Uterus (tissue), 4 donors: ENCODE measurements at places on chromosomes 12 and 14. TPM values are rescaled to one million over a fixed set of nuclear protein-coding genes. Genes with fewer than 3 reads are reported as not detected.

DNA sequence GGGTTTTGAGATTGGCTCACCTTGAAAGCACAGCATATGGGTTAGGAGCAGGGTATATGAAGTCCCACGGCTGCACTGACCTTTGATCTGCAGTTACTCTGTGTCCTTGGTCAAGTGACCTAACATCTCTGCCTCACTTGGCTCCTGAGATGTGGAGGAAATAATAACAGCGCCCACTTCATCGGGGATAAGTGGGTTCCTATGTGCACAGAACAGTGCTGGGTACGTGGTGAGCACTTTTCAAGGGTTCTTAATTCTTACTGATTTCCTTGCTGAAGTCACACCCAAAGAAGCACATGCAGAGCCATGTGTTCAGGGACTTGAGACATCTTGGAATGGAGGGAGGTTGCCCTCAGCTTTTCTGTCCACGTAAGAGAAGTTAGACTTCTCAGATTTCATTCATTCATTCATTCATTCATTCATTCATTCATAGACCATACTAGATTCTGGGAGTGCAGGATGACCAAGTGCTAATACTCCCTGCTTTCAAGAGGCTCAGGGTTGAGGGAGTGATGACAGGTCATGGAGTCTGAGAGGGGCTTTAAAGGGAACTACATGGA is 39.4 kb downstream of the ADGRD1 start:
- no peak overlapping the region for H3K4me3 ChIP-seq
- H3K36me3 ChIP-seq, result no peaks in the 10 kb centered on the region
- H3K27me3 ChIP-seq, result no peaks in the 10 kb centered on the region
- H3K27ac ChIP-seq, result no peak overlapping the region
- DNase-seq, result no peak
- H3K4me1 ChIP-seq, result no peaks in the 10 kb centered on the region

CELA1 gene
- total RNA-seq, result not detected

LRP1-AS gene
- total RNA-seq, result not detected

DNA sequence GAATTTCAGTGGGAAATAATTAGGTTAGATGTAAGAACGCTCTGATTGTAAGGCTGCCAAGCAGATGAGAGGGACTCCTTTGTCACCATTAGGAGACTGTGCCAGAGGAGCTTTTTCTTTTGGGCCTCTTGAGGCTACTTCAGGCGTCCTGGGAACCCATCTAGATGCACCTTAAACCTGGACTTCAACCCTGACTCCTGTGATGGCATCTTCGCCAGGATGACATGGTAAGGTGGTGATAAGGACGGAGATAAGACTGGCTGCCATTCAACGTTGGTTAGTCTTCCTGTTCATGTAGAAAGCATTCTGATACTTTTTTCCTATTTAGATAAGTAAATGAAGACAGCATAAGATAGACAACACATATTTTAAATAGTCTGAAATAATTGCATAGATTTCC is 36.3 kb downstream of the STK38L start:
- no peak overlapping the region for H3K4me3 ChIP-seq
- peak overlapping the region; percentile 87 for H3K27ac ChIP-seq
- H3K36me3 ChIP-seq, result no peaks in the 10 kb centered on the region

METTL17 gene
- 73.5 TPM for total RNA-seq

DNA sequence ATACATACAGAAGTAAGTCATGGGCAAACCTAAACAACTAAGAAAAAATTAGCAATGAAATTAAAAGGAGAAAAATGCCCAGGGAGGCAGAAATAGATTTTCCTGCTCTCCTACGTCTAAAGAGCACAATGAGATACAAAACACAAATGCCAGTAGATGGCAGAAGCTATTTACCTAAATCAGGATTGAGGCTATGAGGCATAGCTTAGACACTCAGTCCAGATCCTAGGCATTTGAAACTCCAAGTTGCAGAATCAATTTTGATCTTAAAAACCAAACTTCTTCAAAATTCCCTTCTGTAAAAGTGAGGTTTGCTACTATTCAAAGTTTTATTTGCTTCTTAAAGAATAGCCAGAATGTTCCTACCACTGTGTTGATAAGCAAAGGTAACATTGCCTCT is 368.6 kb downstream of the DAD1 start:
- no peak overlapping the region for H3K4me3 ChIP-seq
- no peaks in the 10 kb centered on the region for H3K4me1 ChIP-seq
- H3K27ac ChIP-seq, result no peak overlapping the region
- no peak for DNase-seq
- no peaks in the 10 kb centered on the region for H3K36me3 ChIP-seq

DNA sequence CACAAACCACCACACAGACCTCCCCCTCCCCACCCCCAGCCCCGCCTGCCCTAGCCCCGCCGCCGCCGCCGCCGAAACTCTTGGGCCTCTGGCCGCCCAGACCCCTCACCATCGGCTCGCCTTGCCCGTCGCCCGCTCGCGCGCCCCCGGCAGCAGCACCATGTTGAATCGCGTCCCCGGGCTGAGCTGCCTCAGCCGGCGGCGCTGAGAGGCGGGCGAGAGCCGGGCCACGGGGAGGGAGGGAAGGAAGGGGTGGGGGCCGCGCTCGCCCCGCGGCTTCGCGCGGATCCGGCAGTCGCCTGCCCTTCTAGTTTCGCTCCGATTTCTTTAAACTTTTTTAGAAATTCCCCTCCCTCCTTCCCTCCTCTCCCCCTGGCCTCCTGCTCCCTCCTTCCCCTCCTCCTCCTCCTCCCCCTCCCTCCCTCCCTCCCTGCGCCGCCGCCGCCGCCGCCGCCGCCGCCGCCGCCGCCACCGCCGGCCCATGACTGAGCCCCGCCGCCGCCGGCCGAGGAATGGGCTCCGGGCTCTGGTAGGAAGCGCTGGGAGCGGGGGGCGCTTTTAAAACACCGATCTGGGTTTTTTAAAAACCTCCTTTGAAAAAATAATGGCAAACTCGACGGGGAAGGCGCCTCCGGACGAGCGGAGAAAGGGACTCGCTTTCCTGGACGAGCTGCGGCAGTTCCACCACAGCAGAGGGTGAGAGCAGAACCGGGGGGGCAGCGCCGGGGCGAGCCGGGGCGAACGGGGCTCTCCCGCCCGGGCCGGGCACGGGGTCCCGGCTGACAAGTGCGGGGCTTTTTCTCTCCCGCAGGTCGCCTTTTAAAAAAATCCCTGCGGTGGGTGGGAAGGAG is at the start of gene ARID2:
TSS of gene ARID2 (plus strand) at position 474 of the 851 bp plus-strand sequence. CDS start at position 605, 131 bp downstream.
- H3K4me3 ChIP-seq, result peak within 1 kb of the TSS; percentile 93
- peak within 1 kb of the TSS; percentile 100 for H3K27ac ChIP-seq

- no peaks in the 10 kb centered on the region for H3K36me3 ChIP-seq
- H3K4me3 ChIP-seq, result no peak overlapping the region
- no peak overlapping the region for H3K27ac ChIP-seq
These were observed 41.2 kb downstream of the AEBP2 start for GRCh38 chr12:19480459-19480858.

ASPG gene
- total RNA-seq, result 0.51 TPM

NAB2 gene
- total RNA-seq, result 85.8 TPM

DNA sequence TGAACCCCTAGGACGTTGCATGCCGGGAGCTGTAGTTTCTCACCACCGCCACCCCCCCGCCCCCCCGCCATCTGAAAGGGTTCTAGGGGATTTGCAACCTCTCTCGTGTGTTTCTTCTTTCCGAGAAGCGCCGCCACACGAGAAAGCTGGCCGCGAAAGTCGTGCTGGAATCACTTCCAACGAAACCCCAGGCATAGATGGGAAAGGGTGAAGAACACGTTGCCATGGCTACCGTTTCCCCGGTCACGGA is 501 bp upstream of the HSP90B1 start:
- DNase-seq, result no peak
- H3K36me3 ChIP-seq, result no peaks in the 10 kb centered on the region
- H3K27me3 ChIP-seq, result no peaks in the 10 kb centered on the region

- no peaks in the 10 kb centered on the region for H3K36me3 ChIP-seq
- no peaks in the 10 kb centered on the region for H3K27me3 ChIP-seq
- no peak overlapping the region for H3K27ac ChIP-seq
- no peak overlapping the region for H3K4me3 ChIP-seq
- no peaks in the 10 kb centered on the region for H3K4me1 ChIP-seq
These were observed 71.9 kb downstream of the MOK start for GRCh38 chr14:102233081-102233480.

GRCh38 chr14:79325557-79325956 is 885.7 kb downstream of the DIO2 start:
- H3K27me3 ChIP-seq, result no peaks in the 10 kb centered on the region
- no peak overlapping the region for H3K27ac ChIP-seq
- no peaks in the 10 kb centered on the region for H3K4me1 ChIP-seq
- DNase-seq, result no peak
- H3K4me3 ChIP-seq, result no peak overlapping the region

TSPAN9 gene
- total RNA-seq, result 106 TPM

DNA sequence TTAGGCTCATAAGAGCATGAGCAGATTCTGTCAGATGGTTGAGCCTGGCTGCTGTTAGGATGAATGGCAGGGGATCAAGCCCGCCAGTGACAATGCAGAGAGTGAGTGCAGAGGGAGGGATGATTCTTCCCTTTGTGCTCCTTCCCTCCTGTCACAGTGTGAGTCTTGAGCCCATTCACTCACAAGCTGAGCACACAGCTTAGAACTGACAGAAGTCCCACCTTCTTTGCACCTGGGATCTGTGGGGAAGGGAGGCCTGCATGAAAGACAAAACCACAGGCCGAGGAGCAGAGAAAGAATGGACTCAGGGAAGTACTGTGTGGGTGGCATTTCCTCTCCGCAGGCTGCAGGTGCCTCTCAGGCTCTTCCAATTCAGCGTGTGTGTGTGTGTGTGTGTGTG is 160.6 kb downstream of the KCNA5 start:
- H3K27me3 ChIP-seq, result no peaks in the 10 kb centered on the region
- H3K4me3 ChIP-seq, result no peak overlapping the region
- H3K27ac ChIP-seq, result no peak overlapping the region
- no peaks in the 10 kb centered on the region for H3K36me3 ChIP-seq

KITLG gene
- total RNA-seq, result 40.4 TPM

DNA sequence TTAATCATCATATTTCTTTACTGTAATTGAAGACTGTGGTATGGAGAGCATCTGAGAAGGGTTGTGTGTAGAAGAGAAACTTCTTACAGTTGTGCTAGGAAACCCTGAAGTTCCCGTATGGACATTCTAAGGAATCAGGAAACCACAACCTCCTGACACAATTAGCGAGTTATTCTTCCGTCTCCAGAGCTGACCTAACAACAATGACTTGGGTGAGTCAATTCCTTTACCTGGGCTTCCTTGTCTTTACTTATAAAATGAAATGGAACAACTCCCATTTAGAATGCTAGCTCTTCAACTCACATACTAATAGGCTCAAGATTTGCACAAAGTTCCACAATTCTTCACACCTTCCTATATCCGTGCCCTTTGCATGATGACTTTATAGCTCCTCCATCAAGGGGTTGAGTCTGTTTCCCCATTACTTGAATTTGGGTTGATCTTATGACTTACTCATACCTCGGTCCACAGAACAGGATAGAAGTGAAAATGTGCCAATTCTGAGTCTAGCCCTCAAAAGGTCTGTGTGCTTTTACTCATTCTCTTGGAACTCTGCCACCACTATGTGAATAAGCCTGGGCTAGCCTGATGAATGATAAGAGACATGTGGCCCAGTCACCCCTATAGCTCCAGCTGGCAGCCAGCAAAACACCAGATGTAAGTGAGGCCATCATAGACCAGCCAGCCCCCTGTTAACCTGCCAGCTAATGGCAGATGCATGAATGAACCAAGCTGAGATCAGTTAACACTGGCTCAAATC is 459.4 kb downstream of the ETNK1 start:
- H3K4me1 ChIP-seq, result no peaks in the 10 kb centered on the region
- H3K27ac ChIP-seq, result no peak overlapping the region
- H3K27me3 ChIP-seq, result no peaks in the 10 kb centered on the region
- no peak overlapping the region for H3K4me3 ChIP-seq
- no peaks in the 10 kb centered on the region for H3K36me3 ChIP-seq

SMIM41 gene
- total RNA-seq, result not detected

DNA sequence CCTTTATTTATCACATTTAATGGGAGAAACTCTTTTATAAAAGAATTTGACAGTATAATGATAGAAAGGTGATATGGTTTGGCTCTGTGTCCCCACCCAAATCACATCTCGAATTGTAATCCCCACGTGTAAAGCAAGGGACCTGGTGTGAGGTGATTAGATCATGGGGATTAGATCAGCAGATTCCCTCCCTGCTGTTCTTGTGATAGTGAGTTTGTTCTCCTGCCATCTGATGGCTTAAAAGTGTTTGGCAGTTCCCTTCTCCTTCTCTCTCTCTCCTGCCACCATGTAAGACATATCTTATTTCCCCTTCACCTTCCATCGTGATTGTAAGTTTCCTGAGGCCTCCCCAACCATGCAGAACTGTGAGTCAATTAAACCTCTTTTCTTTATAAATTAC is 1110.3 kb downstream of the FLRT2 start:
- DNase-seq, result no peak
- no peaks in the 10 kb centered on the region for H3K36me3 ChIP-seq
- no peak overlapping the region for H3K27ac ChIP-seq
- no peak overlapping the region for H3K4me3 ChIP-seq

- no peaks in the 10 kb centered on the region for H3K27me3 ChIP-seq
- no peak overlapping the region for H3K27ac ChIP-seq
- H3K4me1 ChIP-seq, result no peaks in the 10 kb centered on the region
- no peaks in the 10 kb centered on the region for H3K36me3 ChIP-seq
- no peak overlapping the region for H3K4me3 ChIP-seq
These were observed 1.6 kb downstream of the MGAT4C start for GRCh38 chr12:86254399-86255107.

DNA sequence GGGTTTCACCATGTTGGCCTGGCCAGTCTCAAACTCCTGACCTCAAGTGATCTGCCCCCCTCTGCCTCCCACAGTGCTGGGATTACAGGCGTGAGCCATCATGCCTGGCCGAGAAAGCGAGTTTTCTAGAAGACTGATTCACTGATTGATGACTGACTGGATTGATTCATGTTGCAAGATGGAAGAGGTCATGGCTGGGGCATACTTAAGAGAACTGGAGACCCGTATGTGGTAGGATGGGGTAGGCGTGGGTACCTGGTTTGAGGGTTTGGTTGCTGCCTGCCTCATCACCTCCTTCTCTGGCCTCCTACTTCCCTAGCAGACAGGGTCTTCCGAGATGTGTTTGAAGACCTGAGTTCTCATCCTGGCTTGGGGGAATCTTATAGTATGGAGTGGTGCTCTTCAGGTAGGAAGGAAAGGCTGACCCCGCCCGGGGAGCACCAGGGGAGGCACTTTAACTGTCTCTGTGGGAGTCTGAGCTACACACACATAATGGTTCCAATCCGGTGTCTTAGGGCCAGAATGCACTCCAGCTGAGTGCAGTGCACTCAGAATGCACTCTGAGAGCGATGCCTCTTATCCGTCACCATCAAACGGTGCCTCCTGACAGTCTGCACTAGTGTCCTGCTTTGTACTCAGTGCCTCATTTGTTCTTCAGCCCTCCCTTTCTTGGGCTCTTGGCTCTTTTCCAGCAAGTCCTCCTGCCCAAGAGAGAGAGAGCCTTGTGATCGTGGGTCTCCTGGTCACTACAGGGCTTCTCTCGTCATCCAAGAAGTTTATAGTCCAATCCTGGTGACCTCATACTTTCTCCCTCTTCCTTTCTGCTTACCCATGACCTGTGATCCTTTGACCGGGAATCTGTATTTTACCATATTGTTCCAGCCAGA is 19.7 kb downstream of the PLEKHG3 start:
- no peaks in the 10 kb centered on the region for H3K36me3 ChIP-seq
- no peaks in the 10 kb centered on the region for H3K27me3 ChIP-seq
- H3K27ac ChIP-seq, result peak overlapping the region; percentile 59
- no peak overlapping the region for H3K4me3 ChIP-seq

GRCh38 chr12:57470286-57470969 is 9.2 kb downstream of the ARHGAP9 start:
- DNase-seq, result no peak
- H3K4me3 ChIP-seq, result no peak overlapping the region
- H3K36me3 ChIP-seq, result no peaks in the 10 kb centered on the region
- H3K27me3 ChIP-seq, result peaks cover 13% of the 10 kb centered on the region
- H3K4me1 ChIP-seq, result no peaks in the 10 kb centered on the region
